Urinary bladder (tissue), 4 donors: ENCODE measurements at places on chromosomes 2 and 18.

DNA sequence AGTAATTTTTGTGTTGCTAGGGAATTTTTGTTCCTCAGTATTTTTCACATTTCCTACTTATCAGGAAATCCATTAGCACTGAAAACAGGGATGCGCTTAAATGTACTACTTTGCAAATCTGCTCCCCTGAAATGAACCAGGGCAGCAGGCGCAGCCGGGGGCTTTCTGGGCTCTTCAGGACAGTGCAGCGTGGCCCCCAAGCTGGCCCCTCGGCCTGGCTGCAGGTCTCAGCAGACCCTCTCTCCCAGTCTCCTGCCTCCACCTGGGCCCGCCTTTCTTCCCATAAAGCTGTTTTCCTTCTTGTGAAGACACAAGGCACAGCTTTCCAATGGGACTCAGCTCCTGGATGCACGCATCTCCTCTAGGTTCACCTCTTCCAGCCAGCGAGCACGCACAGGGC is 35.3 kb downstream of the EIPR1 start:
- DNase-seq: no peak

- DNase-seq: no peak
Measured at GRCh38 chr18:76098674-76099411, 396.2 kb downstream of the ZNF516 start.

DNA sequence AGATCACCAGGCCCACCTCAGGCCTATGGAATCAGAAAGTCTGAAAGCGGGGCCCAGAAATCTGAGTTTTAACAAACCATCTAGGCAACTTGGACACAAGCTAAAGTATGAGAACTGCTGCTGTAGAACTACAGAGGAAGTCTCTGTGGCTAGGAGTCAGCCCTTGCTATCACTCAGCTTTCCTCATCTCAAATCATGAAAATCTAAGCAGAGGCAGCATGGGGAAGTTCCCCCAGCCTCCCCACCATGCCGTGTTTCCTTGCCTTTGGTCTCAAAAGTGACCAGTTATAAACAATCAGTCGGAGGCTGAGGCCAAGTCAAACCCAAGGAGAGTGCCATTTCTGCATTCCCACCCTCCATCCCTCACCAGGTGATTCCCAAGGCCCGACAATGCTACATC is 404.7 kb downstream of the BCL11A start:
- no peak for DNase-seq

DNA sequence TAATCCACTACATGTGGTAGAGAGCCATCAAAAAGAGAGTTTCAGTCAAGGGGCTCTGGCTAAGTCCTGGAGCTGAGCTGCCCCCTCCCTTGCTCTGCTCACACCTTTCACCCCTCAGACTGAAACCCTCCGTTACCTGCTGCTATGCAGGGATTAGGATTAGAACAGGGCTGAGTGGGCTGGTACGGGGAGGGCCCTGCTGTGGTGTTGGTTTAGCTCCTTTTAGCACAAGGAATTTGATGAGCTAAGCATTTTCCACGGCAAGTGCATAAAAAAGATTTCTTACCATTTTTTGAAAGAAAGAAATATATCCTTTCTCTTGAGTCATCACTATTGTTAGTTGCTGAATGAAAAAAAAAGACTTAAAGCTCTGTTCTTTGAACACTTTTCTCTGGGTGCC is 46.3 kb downstream of the TCF7L1 start:
- no peak for DNase-seq

- no peak for DNase-seq
Measured at GRCh38 chr2:25521126-25521525, 152.3 kb downstream of the DTNB start.

- no peak for DNase-seq
Measured at GRCh38 chr2:45793305-45793962, 142.0 kb downstream of the PRKCE start.

GRCh38 chr18:22277758-22278157 is 108.4 kb downstream of the GATA6 start:
- no peak for DNase-seq

GRCh38 chr2:220353897-220354296 is 726.5 kb downstream of the SLC4A3 start:
- DNase-seq: no peak

DNA sequence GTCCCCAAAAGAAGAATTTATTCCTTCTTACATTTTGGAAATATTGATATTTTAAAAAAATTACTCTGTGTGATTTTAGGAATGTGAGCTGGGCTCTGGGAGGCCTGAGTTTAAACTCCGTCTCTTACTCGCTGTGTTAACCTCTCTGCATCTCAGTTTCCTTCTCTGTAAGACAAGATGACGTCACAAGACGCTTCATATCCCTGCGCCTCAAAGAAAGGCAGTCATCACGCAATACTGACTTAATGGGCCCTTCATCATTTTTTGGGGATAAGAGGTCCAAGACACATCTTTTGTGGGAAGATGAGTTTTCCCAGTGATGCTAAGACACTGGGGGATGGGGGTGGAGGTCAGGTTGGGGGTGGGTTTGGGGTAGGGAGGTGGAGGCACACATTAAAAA is 320.4 kb downstream of the AFF3 start:
- no peak for DNase-seq

DNA sequence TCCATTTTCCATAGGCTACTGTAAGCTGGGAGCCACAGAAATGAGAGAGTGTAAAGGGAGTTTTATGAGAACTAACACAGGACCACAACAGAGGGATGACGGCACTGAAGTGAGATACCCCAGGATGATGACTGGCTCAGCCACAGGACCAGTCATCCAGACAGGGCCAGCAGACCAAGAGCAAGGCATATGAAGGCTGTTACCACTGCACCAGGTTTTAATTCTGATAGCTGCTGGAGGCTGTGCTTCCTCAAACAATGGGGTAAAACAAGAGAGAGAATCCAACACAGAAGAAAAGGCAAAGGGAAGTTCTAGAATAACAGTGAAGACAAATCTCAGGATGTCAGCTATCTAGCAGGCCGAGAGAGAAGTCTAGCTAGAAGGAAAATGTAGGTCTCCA is 94.9 kb downstream of the BCL2 start:
- no peak for DNase-seq

DNA sequence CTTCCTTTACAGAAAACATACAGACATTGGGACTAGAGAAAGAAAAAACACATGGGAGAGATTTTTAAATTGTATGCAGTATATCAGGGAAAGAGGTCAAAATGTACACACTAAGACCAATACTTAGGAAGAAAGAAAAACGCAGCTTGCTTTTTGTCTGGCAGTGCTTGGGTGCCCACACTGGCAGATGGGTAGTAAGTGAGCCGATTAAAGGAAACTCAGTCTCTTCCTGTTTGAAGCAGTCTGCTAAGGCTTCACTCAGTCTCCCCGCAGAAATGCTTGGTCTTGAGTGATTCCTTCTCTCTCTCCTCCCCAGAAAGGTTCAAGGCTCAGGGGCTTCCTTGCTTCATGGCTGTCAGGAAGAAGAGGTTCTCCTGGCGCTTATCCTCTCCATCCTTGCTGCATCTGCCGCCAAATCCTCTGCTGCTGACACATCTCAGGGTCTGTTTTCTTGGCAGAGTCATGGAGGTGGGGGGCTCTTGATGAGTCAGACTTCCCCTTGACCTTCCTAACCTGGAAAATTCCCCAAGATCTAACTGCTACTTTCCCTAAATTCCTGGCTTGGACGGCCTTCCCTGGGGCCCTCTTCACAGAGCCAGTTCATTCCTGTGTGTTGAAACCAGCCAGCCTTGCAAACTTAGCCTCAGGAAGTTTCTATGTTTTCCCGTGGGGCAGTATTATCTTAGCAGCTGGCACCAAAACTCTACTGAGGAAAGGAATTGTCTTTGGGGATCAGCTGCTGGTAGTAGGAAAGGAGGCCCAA is 10.5 kb upstream of the TMSB10 start:
- no peak for DNase-seq
